ENCODE measurements at places on chromosomes 11 and 22.

DNA sequence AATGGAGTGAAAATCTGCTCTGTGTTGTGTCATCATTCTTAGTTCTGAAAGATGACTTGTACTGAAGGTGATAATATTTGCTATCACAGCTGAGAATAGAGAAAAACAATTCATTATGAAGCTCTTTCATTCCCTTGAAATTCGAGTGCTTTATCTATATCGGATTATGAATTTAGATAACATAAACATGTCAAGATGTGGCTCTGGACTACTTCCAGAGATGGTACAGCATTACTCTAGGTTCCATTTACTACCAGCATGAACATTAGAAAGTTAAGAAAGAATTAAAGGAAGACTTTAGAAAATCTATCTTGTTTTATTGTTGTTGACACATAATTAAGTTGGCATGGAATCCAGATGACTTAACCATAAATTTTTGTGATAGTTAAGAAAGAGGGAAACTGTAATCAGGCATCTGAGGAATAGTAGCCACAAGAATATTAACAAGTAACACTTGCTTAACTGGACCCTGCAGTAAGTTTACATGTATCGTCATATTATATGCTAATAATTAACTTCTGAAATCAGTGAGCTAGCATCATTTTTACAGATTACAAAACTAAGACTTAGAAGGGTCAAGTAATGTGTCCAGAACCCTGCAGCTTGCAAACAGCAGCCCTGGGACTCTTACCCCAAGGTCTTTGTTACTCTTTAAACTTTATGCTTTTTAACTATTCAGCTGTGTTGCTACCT, 182.6 kb downstream of the DDX10 start:
- DNase-seq, result no peak

GRCh38 chr11:33444835-33445594, 187.8 kb downstream of the HIPK3 start:
- no peak for DNase-seq

DNA sequence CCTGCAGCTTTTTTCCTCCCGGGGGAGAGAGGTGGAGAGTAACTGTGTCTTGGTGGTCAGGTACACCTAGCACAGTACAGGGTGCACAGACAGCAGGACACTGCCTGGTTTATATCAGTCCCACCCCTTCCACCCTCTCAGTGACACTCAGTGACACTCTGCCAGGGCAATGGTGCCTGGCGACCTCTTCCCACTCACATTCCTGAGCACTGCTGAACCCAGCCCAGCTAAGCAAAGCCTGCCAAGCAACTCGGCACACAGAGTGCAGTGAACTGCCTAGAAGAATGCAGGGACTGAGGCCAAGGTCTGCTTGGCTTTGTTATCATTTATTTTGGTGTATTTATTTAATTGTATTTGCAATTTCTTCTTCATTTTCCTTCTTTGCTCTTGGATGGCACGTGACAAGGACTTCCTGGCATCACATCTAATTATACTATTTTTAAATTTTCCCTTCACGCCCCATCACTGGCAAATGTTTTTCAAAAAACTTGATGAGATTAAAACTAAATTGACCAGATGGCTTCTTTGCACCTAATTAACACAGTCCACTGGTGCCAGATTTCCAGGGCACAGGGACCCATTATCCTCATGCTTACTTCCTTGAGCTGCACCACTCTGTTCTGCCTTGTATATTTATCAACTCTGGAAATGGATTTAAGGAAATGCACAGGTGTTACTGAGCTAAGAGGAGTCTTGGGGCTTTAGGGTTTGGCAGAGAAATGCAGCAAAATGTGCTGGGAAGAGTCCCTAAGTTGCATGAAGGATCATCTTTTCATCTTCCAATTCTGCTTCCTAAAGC, 205.6 kb downstream of the ADAMTS15 start:
- no peak for DNase-seq

DNA sequence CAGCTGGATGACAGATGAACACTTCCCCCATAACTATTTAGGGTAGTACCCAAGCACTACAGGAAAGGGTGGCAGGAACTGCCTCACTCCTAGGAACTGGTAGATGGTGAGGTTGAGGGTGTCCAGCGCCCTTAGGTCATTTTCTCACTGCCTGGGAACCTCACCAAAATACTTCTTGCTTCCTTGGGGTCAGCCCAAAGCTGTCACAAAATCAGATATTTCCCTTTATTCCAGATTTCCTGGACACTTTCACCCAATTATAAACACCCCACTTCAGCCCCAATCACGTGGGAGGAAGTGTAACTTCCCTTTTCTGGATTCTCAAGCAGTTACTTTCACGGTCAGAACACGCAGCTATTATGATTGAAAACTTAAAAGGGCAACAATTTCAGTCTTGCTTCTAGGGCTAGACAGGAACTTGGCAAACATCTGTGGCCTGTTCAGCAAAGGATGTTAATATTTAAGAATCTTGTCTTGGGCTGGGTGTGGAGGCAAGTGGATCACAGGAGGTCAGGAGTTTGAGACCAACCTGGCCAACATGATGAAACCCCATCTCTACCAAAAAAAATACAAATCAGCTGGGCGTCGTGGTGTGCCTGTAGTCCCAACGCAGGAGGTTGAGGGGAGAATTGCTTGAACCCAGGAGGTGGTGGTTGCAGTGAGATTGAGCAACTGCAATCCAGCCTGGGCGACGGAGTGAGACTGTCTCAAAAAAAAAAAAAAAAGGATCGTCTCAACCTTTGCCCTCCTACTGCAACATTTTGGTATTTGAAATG, 4.0 kb downstream of the FTH1 start:
- no peak for DNase-seq

DNA sequence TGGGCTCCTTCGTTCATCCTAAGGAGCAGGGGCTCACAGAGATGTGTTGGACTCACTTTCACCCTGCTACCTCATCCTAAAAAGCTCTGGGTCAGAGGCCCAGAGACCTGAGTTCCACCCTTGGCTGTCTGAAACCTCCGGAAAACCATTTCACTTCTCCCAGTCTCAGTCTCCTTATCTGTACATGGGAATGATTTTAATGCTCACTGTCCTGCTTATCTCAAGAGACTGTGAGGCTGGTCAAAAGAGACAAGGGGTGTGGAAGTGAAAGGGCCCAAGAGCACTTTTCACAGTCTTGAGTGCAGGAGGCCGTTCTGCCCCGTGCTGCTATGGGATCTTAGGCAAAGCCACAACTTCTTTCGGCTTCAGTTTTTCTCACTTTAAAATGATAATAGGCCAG, 13.2 kb upstream of the NPAS4 start:
- no peak for DNase-seq

- DNase-seq, result no peak
Observed at GRCh38 chr11:9827708-9828107, 163.8 kb downstream of the SWAP70 start.

DNA sequence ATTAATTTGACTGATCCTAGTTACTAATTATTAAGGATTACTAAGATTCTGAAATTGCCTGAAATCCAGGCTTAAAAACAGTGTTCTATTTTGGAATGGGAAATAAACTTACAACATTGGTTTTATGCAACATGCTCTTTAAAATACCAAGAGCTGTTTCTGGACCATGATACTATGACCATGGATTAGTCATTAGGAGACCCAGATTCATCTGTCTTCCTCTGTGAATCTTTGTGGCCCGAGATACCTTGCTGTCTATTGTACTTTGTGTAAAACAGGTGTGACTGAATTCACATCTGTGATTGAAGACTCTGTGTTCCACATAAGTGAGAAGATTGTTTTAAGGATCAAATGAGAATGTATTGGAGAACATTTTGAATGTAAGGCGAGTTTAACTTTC, 98.8 kb downstream of the HSD17B12 start:
- no peak for DNase-seq
